ENCODE measurements at places on chromosomes 11 and 22. TPM values are rescaled to one million over a fixed set of nuclear protein-coding genes. Genes with fewer than 3 reads are reported as not detected.

Gene HINFP
- 21.8 TPM for polyA plus RNA-seq

- no peak for DNase-seq
Observed at GRCh38 chr11:61267437-61267841, 26.5 kb downstream of the PGA5 start.

DNA sequence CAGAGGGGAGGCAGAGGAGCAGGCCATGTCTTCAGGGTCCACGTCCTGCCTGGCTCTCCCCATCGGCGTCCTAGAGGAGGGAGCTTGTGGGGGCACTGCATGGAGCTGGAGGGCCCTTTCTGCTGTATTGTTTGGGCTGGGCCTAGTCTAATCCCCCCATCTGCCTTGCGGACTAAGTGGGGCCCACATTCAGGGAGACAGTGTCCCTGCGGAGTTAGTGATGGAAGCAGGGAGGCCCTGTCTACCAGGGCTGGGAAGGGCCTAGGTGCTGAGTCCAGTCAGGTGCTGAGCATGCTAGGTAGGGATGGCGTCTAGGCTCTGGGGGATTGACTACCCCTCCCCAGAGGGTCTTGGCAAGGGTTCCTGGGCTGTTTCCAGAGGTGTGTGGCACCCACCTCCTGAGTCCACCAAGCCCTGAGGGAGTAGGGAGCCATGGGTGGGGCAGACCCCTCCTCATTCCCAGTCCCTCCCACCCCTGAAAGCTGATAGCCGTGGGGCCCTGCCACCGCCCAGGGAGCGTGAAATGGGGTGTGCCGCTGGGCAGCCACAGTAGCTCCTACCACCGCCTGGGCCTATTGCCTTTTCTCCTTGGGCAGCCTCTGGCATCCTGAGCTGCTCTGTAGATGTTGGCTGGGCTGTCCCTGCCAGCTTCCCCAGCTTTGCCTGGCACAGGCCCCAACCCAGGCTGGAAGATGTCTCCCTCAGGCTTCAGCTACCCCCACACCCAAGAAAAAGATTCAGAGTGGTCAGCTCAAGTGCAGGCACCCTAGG, 1.9 kb upstream of the POLD4 start:
- DNase-seq = peak; percentile 7

Gene PATE4
- polyA plus RNA-seq = not detected

DNA sequence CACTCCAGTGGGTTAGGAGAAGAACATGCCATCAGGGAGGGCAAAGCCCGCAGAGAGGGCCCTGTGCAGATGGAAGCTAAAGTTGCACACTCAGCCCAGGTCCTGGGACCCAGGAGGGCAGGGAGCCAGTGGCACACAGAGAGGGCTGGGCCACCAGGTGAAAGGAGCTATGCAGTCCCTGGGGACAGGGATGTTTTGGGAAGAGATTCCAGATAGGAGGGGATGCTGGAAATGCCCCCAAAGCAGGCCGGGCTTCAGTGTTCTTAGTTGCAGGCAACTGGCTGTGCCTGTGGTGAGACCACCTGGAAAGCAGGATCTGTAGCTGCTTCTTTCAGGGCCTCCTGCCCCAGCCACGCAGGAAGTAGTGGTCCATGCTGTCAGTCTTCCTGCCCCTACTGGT, 19.6 kb downstream of the ANKK1 start:
- no peak for DNase-seq
